ENCODE measurements at places on chromosomes 4 and X.

DNA sequence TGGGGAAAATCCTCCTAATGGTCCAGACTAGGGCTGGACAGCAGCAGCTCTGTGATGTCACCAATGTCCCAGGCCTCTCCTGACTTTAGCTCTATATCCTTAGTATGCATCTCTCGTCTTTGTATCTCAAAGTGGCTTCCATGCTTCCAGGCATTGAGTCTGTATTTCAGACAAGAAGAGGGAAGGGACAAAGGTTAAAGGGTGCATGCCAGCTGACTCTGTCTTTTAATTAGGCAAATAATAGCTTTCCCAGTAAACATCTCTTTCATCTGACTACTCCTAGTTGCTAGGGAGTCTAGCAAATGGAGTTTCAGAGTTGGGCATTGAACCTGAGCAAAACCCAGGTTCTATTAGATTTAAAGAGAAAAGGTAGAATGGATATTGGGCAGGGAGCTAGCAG, 5.4 kb downstream of the FAM47E start:
- DNase-seq: no peak

- DNase-seq: no peak
Observed at GRCh38 chrX:135985973-135986310, 707 bp downstream of the SLC9A6 start.

- no peak for DNase-seq
Observed at GRCh38 chr4:180940680-180941079, 1302.5 kb upstream of the TENM3 start.

GRCh38 chr4:8338351-8338961, 68.9 kb downstream of the HTRA3 start:
- DNase-seq: no peak

- no peak for DNase-seq
Observed at GRCh38 chr4:111028795-111029194, 405.9 kb upstream of the PITX2 start.

DNA sequence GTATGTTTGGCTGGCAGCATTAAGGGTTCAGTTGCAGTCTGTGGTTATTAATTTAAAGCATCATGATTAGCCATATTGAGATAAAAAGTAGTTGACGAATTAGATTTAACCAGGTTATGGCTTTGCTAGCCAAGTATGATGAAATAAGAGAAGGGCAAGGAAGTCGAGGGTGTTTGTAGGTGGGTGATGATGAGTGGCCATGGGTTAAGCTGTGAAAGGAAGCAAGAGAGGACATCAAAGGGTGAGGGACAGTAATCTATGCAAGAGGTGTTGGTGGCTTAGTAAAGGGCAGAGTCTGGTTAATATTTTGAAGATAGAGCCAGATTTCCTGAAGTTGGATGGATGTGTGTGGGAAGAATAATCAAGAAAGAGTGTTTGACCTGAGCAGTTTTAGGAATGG, 44.5 kb downstream of the STIM2 start:
- DNase-seq: no peak

GRCh38 chrX:25548811-25549210, 533.0 kb upstream of the ARX start:
- no peak for DNase-seq

GRCh38 chr4:95213366-95213765, 335.4 kb downstream of the UNC5C start:
- DNase-seq: no peak

- no peak for DNase-seq
Observed at GRCh38 chr4:107423677-107424405, 296.2 kb downstream of the PAPSS1 start.

GRCh38 chr4:139633661-139634060, 32.0 kb upstream of the MGST2 start:
- DNase-seq: no peak

DNA sequence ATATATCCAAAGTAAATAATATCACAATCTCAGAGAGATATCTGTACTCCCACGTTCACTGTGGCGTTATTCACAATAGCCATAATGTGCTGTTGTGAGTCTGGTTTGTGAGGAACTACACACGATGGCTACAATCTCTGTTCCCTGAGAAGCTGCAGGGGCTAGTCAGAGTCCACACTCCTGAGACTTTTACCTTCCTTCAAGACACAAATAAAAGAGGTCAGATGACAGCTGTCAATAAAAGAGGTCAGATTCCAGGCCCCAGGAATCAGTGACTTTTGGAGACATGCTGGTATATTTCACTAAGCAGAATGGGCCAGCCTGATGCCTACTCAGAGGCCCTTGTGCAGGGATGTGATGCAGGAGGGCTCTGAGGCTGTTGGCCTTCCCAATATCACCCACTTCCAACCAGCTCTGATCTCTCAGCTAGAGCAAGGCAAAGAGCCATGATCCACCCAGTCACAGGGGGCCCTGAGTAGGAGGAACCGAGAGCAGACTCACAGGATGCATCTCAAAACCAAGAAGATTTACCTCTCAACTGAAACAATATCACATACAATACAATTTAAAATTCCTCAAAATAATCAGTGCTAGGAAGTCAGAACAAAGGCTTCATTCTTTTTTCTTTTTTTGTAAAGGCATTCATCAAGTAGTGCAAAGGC, 13.8 kb downstream of the FRYL start:
- DNase-seq: no peak

GRCh38 chr4:145936997-145937901, 1.4 kb downstream of the ZNF827 start:
- DNase-seq: peak; percentile 37

All from common myeloid progenitor, CD34-positive (primary cell).